ENCODE measurements at places on chromosomes 16 and 17.

DNA sequence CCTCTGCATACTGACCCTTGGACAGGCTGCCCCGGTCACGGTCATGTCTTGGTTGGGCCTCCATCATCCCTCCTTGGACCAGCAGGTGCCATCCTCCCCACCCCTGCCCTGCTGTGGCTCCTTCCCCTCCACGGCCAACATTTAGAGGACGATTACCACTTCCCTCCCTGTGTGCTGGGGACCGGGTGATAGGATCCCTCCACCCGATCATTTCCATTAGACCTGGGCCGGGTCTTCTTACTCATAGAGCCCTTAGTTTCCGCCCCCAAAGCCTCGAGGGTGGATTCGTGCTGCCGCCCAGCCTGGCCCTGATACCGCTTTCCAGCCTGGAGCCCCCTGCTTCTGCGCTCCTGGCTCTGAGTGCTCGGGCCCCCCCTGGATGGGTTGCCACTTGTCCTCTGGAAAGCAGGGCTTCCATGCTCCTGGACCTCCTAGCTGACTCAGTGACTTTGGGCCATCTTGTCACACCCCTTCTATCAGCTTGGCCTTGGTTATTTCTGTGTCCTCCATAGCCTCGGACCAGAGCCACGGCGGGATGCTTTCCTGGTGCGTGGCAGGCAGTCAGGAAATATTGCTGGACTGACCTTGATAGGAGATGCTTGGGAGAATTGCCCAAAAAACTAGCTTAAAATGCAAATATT, 171.4 kb downstream of the SEC14L1 start:
- no peak for DNase-seq

DNA sequence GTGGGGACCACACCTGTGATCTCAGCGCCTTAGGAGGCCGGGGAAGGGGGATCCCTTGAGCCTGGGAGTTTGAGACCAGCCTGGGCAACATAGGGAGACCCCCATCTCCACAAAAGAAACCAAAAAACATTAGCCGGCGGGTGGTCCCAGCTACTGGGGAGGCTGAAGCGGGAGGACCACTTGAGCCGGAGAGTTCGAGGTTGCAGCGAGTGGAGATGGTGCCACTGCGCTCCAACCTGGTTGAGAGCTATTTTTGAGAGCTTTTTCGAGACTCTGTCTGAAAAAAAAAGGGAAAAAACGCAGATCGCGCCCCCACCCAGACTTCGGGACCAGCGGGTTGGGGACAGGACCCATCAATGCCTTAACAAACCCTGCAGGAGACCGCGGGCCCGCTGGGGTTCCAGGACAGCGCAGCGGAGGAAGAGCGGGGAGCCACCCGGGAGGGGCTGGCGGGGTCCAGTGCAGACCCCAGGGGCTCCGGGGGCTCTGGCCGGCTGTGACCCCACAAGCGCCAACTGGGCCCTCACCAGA, 762 bp upstream of the BAIAP3 start:
- DNase-seq, result no peak

DNA sequence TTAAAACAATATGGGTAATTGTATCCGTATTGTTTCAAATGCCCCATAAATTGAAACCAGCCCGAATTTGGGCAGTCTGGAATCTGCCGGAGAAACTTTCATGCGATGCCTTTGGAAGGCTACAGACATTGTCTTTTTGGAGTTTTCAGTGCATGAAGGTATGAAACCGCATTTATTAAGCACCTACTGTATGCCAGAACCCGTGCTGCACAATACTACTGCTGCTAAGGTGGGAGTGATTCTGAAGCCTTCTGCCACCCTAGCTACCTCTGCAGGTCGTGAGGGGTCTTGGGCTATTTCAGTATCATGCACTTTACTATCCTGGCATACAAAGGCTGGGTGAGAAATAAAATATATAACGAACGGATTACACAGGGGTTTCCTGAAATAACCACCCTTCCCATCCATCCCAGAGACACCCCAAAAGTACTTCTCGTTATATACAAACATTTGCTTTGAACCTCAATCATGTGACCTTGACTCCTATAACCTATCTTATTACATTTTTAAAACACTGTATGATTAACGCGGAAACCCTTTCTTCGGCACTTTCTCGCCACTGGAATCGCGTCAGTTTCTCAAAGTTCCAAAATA, 1.0 kb upstream of the MSI2 start:
- DNase-seq, result no peak

- no peak for DNase-seq
Measured at GRCh38 chr17:17902376-17902775, 65.6 kb upstream of the SREBF1 start.

- peak; percentile 68 for DNase-seq
Measured at GRCh38 chr16:84970447-84971127, 40.7 kb downstream of the ZDHHC7 start.

DNA sequence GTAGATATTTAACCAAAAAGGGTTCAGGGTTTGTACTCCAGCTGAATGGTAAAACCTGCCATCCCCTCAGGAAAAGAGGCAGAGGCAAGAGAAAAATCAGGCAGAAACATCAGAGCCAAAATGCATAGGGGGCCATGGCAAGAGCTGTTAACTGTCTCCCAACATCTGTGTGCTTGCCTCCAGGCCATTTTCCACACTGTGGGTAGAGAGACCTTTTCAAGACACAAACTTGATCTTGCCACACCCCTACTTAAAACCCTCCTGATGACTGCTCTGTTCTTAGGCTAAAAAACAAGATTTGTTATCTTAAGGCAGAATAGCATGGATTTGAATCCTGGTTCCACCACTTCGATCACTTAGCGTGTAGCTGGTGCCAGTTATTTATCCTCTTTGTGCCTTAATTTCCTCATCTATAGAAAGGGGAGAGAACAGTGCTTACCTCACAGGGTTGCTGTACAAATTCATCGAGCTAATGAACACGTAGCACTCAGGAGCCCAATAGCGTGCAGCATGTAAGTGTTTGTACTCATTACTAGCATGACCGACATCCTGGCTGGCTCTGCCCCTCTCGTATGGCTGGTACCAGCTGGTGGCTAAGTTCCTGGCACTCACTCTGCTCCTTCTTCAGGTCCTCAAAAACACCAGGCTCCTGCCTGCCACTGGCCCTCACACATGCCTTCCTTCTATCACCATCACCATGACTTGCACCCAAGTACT, 25.8 kb downstream of the STAT3 start:
- no peak for DNase-seq

DNA sequence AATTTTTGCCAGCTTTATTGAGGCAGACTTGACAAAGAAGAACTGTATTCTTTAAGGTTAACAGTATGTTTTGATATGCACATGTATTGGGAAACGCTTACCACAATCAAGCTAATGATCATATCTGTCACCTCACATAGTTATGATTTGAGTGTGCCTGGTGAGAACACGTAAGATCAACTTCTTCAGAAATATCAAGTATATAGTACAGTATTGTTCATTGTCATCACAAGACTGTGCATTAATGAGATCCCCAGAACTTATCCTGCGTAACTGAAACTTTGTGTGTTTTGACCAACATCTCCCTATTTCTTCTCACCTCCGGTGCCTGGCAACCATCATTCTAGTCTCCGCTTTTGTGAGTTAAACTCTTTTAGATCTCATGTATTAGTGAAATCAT, 756.4 kb upstream of the EEF2KMT start:
- DNase-seq, result no peak

- no peak for DNase-seq
Measured at GRCh38 chr16:711548-712320, 3.2 kb upstream of the METRN start.

DNA sequence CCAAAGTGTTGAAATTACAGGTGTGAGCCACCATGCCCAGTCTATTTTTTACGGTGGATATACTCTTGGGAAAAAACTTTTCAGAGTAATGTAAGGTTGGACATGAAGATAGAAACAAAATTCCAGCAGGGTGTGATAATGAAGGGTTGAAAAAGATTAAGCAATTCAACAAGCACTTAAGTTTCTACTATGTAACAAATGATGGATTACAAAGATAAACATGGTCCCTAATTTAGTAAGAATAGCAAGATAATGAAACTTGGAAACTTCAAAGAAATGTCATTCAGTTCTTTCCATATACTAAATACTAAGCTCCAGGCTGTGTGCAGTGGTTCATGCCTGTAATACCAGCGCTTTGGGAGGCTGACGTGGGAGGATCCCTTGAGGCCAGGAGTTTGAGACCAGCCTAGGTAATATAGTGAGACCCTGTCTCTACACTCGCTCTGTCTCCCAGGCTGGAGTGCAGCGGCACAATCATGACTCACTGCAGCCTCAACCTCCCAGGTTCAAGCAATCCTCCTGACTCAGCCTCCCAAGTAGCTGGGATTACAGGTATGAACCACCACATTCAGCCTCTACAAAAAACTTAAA, 31.0 kb downstream of the PSMD12 start:
- no peak for DNase-seq

- DNase-seq, result peak; percentile 84
Measured at GRCh38 chr17:45077643-45078042, 16.5 kb downstream of the NMT1 start.

- no peak for DNase-seq
Measured at GRCh38 chr17:74574489-74575142, 7.3 kb upstream of the CD300H start.

DNA sequence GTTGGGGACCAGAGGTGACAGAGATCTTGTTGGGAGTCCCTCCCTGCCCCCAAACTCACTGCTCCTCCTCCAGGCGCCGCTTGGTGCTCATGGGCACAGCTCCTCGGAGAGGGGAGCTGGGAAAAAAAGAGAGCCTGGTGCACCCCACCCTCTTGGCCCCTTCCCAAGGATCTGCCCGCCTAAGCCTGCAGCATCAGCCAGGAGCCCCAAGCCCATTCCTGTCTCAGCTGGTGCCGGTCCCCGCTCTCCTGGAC, 400 bp downstream of the HCFC1R1 start:
- DNase-seq, result no peak

DNA sequence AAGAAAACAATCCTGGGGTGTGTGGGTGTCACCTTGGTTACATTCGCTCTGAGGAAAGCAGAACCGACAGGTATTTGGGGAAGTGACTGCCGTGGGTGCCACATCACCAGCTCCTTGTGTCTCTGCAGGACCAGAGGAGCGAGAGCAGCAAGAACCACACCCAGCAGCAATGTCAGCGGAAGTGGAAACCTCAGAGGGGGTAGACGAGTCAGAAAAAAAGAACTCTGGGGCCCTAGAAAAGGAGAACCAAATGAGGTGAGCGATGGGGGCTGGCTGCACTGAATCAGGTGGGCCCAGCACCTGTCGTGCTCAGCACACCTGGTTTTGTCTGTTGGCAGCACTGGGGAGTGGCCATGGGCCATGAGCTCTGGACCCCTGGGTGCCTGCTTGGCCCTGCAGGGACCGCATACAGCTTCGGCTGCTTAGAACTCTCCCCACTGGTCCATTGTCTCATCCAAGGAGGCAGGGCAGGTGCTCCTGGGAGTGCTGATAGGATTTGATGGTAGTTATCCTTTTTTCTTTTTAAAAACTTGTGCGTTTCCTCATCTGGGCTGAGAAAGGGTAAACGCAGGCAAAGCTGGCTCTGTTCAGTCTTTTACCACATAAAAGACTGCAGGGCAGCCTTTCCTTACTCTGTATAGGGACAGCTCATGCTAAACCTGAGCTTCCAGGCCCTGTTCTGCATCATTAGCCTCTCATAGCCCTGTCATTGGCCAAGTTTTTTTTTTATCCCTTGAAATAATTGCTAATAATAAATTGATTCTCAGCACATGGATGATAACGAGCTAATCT, 29.4 kb downstream of the HMOX2 start:
- DNase-seq, result no peak

GRCh38 chr17:79360196-79360595, 250.7 kb downstream of the RBFOX3 start:
- DNase-seq, result no peak

DNA sequence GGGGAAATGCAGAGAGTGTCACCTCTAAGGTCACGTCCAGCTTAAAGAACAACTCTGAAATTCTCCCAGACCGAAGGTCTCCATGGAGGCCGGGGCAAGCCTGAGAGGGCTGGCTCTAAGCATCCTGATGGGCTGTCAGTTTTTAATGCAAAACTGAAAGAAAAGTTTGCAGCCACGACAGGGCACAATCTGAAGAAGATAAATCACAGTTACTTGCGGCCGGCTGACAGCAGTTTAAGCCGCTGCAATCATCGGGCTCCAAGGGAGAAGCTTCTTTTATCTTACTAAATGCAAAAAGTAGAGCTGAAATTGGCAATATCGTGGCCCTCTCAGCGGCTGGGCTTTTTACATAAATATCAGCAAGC, 168.8 kb downstream of the CYLD start:
- no peak for DNase-seq

DNA sequence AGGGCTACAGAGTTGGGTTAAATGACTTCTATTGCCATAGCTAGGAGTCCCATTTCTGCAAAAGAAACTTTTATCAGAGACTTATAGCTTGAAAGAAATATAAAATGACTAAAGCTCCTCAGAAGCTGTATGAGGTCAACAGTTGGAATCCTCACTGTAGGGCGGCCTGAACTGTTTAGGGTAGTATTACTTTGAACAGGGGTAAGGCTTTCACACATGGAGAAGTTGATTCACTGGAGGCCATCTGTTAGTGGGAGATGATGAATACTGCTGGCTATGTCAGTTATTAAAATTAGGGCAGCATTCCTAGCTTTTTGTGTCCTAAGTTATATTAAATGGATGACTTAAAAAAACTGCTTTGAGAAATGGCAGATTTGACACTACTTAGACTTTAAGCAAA, 6.0 kb downstream of the TTC19 start:
- no peak for DNase-seq

- DNase-seq, result no peak
Measured at GRCh38 chr16:48497129-48497528, 111.9 kb upstream of the SIAH1 start.

- no peak for DNase-seq
Measured at GRCh38 chr16:85041219-85042166, 13.9 kb downstream of the KIAA0513 start.

- DNase-seq, result no peak
Measured at GRCh38 chr16:24749310-24749709, 19.9 kb downstream of the TNRC6A start.

DNA sequence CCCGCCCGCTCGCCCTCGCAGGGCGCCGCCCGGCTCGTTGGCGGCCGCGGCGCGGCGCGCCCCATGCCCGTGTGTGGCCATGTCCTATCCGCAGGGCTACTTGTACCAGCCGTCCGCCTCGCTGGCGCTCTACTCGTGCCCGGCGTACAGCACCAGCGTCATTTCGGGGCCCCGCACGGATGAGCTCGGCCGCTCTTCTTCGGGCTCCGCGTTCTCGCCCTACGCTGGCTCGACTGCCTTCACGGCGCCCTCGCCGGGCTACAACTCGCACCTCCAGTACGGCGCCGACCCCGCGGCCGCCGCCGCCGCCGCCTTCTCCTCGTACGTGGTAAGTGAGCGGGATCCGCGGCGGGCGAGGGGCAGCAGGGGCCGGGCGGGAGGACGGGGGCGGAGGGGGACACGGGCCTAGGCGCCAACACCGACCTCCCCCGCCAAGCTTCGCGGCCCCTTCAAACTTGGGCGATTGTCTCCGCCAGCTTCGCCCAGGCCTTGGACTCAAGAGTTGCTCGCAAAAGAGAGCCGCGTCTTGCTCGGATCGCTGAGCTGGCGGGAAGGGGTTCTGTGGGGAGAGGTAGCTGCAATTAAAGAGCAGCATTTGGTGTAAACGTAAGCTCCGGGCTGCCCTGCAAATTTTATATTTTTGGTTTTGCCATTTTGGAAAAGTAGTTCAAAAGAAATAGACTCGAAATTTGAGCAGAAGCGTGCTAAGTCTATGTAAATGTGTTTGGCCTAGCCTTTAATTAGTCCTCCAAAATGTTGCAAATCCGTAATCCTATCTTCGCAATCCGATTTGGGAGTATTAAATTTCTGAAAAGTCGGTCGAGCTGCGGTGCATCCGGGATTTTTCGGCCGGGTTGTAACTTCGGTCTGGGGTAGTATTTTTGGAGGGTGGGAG, 702 bp downstream of the IRX5 start:
- DNase-seq, result peak; percentile 55

- DNase-seq, result no peak
Measured at GRCh38 chr16:2443555-2443954, 14.3 kb downstream of the CCNF start.

- peak; percentile 84 for DNase-seq
Measured at GRCh38 chr17:72719578-72720493, 372.7 kb downstream of the SLC39A11 start.
